Daoy (cell line): ENCODE measurements at places on chromosomes 16 and 17. TPM values are rescaled to one million over a fixed set of nuclear protein-coding genes. Genes with fewer than 3 reads are reported as not detected.

Gene APOBR
- 0.06 TPM in 1 of 2 replicates, not detected in the other for total RNA-seq

Gene GUCY2D
- under 0.01 TPM in 1 of 2 replicates, not detected in the other for total RNA-seq

Gene ZFP3
- not detected in 2 replicates for total RNA-seq

Gene RTN4RL1
- 0.83 TPM in 1 of 2 replicates, not detected in the other for total RNA-seq

Gene IGF2BP1
- 15.2 and 16.7 TPM in 2 replicates for total RNA-seq

Gene SPN
- 0.40 and 0.89 TPM in 2 replicates for total RNA-seq

Gene AURKB
- total RNA-seq: 105 and 136 TPM in 2 replicates

Gene SLC16A6
- 3.6 and 3.8 TPM in 2 replicates for total RNA-seq

Gene PRAC1
- total RNA-seq: not detected in 2 replicates

- DNase-seq: peak; percentile 74
Observed at GRCh38 chr17:72984926-72985325, 107.6 kb downstream of the SLC39A11 start.

DNA sequence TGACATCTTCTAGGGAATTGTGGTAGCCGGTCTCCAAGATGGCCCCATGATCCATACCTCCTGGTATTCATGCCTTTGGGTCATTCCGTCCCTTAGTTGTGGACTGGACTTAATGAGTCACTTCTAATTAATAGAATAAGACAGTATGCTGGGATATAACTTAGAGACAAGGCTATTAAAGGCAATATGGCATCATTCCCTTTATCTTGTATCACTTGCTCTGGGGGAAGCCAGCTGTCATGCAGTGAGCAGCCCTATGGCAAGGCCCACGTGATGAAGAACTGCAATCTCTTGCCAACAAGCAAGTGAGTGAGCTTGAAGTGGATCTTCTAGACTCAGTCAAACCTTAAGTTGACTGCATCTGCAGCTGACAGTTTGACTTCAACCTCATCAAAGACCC lies 97.8 kb upstream of the MED13 start:
- no peak for DNase-seq

GRCh38 chr16:81456523-81457325 lies 12.1 kb downstream of the CMIP start:
- DNase-seq: no peak

DNA sequence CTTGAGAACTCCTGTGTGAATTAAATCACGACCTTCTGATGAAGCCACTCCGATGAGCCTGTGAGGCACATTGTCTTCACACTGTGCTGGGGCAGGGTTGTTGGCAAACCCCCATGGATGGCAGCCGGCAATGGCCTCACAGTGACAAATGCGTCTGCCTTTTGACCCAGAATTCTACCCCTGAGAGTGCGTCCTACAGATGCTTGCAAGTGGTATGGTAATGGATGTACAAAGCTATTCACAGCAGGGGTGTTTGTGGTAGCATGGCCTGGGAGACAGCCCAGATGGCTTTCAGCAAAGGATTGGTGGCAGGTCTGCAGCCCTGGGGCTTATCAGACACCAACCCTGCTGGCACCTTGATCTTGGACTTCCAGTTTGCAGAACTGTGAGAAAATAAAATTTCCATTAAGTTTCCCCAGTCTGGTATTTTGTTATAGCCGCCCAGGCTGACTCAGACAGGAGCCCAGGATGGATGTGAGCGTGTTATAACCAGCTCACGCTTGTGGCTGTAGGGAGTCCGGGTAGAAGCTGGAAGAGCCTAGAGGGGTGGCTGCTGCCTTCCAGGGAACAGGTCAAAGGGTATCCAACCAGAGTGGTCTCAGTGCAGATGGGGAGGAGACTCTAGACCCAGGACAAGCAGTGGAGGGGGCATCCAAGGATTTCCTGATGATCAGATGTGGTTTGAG lies 10.1 kb downstream of the AFMID start:
- peak; percentile 44 for DNase-seq

GRCh38 chr16:28140788-28141618 lies 70.8 kb downstream of the XPO6 start:
- DNase-seq: no peak

DNA sequence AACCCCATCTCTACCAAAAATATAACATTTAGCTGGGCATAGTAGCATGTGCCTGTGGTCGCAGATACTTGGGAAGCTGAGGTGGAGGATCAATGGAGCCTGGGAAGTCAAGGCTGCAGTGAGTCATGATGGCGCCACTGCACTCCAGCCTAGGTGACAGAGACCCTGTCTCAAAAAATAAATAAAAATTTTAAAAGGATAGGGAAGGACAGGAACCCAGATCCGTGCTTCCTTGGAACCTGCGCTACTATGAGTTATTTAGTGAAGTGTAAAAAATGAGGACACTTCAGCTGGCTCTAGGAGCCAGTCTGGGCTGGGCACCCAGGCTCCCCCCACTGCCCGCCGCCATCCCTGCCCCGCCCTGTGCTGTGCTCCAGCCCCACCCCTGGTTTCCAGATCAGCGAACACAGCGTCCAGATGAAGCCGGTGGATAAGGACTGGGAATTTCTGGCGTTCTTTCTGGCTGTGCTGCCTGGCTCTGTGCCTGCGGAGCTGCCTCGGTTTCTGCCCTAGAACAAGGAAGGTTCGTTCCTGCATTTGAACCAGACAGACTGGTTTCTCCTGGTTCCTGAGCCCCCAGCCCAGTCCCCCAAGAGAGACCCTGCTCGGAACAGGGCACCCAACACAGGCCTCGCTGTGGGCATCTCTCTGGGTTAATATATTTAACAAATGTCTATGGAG lies 18.5 kb downstream of the PLLP start:
- DNase-seq: peak; percentile 60

DNA sequence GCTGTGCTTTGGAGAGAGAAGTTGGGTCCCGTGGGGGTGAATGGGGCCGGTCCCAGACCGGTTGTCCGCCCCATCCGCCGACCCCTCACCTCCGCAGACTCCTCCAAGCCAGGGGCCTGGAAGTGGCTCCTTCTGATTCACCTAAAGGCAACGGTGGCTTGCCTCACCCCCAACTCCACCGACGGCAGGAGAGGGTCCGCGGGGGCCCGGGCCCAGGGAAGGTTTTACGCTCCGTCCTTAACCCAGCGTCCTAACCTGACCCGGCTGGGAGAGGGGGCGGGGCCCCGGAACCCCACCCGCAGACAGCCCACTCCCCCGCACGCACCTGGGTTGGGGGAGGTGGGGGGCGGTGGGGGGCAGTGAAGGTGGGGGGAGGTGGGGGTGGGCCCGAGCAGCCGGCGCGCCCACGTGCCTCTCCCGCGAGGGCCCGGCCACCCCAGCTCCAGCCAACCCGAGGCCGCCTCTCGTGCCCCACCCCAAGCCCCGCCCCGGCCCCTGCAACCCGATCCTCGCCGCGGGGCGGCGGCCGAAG lies 12.7 kb upstream of the CD300A start:
- DNase-seq: no peak

- DNase-seq: no peak
Observed at GRCh38 chr17:77769762-77770161, 188.7 kb upstream of the TNRC6C start.

GRCh38 chr16:3654249-3654991 lies at the start of gene DNASE1:
TSS of gene DNASE1 (plus strand) at chr16:3654691. CDS start at chr16:3655374, 683 bp downstream.
- DNase-seq: peak; percentile 71

- no peak for DNase-seq
Observed at GRCh38 chr17:48174833-48175523, 67.4 kb downstream of the SNX11 start.

GRCh38 chr17:66337866-66338485 lies 35.6 kb downstream of the PRKCA start:
- no peak for DNase-seq

DNA sequence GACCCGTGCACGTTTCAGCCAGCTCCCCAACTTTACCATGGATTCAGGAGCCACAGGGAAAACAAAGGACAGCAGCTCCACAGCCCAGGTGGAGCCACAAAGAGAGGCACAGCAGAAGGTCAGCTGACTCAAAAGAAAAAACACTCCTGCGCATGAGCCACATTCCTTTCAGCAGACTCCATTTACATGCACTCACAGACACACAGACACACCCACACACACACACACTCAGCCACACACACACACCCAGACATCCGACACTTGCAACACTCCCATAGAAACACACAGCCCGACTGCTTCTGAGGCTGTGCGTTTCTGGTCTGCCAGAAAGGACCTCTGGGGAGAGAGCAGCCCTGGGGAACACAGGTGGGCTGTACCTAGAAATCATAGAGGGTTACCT lies 2335.5 kb downstream of the TP53TG3F start:
- DNase-seq: no peak

DNA sequence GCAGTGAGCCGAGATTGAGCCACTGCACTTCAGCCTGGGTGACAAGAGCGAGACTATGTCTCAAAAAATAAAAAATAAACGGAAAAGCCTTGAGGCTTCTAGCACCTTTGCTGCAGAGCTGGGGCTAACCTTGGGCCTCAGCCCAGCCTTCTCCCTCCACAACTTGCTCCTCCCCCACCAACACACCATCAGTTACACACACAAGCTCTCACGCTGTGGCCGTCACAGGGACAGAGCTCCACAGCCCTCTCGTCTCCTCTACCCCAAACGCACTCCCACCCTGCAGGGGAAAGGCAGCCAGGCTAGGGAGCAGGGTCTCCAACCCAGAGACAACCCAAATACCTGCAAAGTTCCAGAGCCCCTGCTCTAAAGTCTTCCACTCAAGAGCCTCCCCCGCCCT lies 22.0 kb upstream of the MRPS23 start:
- no peak for DNase-seq

DNA sequence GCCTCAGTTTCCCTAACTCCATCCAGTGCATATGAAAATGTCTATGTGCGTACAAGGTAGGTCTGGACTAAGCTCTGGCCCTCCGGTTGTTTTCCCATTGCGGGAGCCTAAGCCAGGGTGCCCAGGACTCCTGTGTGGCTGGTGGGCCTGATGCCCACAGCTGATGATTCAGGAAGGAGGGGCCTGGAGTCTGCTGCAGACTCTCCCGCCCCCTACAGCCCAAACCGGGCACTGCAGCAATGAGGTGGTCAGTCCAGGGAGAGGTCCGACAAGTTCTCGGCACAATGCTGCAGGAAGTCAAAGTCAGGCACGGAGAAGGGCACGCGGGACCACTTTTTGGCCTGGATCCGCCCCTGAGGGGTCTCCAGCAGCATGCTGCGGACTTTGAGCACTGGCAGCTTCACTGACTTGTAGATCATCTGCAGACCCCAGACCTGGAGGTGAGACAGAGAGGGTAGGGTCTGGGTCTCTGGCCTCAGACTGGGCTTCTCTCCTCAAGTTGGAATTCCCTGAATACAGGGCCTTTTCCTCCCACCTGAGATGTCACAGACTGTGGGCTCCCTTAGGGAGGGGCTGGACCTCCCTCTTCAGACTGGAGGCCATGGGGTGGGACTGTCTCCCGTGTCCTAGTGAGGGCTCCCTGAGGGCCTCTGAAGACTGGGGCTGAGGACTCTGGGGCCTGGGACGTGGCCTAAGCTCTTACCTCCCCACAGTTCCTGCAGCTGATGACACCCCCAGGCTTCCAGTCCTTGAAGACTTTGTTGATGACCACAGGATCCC lies 3.4 kb upstream of the ZNF385C start:
- DNase-seq: peak; percentile 77

DNA sequence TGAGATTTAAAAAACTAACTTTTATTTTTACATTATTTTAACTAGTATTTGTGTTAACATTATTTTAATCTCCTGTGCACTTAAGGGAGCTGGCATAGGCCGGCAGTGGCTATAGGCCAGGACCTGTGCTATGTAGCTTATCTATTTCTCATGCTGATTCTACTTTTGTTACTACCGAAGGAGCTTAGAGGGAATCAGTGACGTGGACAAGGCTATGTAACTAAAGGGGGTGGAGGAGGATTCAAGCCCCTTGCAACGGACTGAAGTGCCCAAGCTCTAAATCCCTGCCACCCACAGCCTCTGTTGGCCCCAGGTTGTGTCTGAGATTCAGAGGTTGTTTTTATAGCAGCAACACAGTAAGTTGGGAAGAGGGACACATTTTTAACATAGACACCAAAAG lies 356.4 kb downstream of the WWOX start:
- DNase-seq: no peak

DNA sequence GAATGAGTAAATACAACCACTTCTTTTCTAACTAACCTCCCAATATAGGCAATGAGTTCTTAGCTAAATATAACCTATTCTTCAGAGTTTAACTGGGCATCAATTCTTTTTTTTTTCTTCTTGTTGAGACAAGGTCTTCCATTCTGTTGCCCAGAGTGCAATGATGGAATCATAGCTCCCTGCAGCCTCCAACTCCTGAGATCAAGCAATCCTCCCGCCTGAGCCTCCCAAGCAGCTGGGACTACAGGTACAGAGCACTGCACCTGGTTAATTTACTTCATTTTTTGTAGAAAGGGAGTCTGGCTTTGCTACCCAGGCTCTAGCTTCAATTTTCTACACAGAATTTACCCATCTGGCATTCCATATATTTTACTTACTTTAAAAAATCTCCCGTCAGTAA lies 1.1 kb downstream of the METTL16 start:
- DNase-seq: no peak
